ENCODE measurements at places on chromosomes 1 and 21. TPM values are rescaled to one million over a fixed set of nuclear protein-coding genes. Genes with fewer than 3 reads are reported as not detected.

DNA sequence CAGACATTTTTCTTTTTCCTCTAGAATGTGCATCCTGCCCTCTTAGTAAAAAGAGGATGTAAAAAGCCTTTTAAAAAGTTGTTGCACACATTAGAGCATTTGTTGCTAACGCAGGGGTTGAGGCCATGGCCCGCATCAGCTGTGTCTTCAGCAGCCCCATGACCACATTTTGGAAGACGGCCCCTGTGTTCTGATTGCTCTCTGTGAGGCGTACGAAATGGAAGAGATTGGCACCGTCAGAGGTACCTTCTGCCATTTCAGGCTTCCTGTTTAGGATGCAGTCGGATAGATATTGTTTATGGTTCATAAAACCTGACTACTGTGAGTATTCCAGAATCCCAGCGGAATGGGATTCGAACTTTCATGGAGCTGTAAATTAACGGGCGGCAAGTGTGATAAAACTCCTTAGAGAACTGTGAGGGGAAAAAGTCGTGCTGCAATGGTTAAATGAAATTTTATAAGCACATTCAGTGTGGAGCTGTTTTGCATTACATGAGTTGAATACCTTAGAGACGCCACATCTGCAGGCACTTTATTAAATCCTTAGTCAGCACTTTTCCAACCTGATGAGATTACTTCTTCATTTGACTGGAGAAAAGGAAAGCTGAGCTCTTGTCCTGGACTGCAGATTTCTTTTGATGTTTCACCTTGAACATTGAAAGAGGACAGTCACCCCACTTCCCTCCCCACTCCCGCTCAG, 273.9 kb downstream of the TM2D1 start:
- peak; percentile 48 for DNase-seq

GRCh38 chr1:212727386-212728181, 27.9 kb upstream of the BATF3 start:
- DNase-seq = no peak

DNA sequence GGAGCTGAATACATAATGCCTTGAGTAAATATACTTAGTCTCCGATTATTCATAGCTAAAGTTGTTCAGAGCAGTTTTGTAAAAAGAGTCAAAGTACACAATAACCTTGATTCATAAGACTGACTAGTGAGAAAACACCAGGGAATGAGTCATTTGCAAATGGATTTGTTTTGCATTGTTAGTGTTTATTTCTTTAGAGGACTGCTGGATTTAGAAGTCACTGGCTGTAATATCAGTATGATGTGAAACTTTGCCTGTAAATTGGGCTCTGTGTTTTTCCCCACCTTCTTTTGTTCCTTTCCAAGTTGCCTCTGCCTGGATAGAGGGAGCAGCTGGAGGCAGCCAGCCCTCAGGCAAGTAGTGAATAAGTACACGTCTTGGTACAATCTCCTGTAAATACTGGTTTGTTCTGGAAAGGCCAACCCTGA, 474.7 kb downstream of the NUF2 start:
- DNase-seq = no peak

DNA sequence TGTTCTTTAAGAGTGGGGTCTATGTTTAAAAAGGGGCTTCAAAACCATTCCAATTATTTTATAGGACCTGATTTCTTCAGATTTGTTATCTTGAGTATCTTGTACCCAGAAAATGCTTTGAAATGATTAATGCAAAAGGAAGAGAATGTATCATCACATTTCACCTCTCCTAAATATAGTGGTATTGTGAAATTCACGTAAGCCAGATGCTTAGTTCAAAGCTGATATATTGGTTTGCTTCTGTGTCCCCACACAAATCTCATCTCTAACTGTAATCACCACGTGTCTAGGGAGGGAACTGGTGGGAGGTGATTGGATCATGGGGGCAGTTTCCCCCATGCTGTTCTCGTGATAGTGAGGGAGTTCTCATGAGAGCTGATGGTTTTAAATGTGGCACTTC, 8.5 kb downstream of the SOAT1 start:
- DNase-seq = no peak

DNA sequence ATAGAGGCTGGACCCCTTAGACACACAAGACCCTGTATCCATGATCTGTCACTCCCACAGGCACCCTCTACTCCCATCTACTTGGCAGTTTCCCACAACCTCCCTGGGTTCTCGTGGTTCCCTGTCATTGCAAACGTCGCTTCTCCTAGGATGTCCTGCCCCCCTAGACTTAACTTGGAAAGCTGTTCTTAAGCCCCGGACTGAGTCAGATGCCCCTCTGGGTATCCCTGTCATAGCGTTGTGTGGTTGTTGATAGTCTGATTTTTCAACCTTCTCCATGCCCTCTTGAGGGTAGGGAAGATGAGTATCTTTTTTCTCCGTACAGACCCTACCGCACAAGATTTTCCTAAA, 11.8 kb downstream of the RCC1 start:
- no peak for DNase-seq

GRCh38 chr1:184482136-184482535, 95.3 kb downstream of the C1orf21 start:
- no peak for DNase-seq

GRCh38 chr21:42474043-42474831, 21.8 kb downstream of the RSPH1 start:
- DNase-seq = no peak

GRCh38 chr1:112878321-112878720, 77.7 kb downstream of the SLC16A1 start:
- DNase-seq = no peak

- peak; percentile 7 for DNase-seq
Observed at GRCh38 chr21:18384771-18385170, 18.8 kb downstream of the TMPRSS15 start.

GRCh38 chr21:32132881-32133280, 146.0 kb downstream of the MIS18A start:
- no peak for DNase-seq

DNA sequence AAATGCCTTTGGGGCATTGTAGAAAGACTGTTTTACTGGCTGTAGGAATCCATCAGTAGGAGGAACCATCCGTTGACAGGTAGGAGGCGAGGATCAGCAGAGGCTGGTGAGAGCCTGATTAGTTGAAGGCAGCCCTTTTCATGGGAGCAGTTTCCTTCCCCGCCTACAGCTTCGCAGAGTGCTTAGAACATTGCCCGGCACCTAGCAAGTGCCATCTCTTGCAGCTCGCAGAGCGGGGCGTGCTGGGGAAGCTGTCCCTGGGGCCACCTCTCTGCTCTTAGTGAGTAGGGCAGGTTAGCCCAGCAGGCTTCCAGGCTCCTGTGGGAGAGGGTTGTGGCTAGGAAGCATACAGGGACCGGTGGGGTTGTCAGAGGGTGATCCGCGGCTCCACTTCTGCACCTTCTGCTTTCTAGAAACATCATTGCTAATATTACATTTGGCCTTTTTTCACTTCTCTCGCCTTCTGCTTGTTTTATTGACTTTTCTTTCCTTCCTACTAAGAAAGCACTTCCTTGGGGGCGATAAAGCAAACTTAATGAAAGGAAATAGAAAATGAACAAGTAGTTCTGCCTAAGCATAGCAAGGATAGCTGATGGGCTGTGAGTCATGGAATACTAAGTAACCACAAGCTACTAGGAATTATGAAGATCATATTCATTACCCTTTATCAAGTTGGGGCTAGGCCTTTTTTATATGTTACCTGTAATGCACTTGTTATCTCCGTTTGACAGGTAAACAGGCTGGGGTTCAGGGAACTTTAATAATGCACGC, 176.7 kb downstream of the GALNT2 start:
- DNase-seq = no peak

GRCh38 chr21:31720330-31720729, 11.6 kb downstream of the SCAF4 start:
- DNase-seq = no peak

DNA sequence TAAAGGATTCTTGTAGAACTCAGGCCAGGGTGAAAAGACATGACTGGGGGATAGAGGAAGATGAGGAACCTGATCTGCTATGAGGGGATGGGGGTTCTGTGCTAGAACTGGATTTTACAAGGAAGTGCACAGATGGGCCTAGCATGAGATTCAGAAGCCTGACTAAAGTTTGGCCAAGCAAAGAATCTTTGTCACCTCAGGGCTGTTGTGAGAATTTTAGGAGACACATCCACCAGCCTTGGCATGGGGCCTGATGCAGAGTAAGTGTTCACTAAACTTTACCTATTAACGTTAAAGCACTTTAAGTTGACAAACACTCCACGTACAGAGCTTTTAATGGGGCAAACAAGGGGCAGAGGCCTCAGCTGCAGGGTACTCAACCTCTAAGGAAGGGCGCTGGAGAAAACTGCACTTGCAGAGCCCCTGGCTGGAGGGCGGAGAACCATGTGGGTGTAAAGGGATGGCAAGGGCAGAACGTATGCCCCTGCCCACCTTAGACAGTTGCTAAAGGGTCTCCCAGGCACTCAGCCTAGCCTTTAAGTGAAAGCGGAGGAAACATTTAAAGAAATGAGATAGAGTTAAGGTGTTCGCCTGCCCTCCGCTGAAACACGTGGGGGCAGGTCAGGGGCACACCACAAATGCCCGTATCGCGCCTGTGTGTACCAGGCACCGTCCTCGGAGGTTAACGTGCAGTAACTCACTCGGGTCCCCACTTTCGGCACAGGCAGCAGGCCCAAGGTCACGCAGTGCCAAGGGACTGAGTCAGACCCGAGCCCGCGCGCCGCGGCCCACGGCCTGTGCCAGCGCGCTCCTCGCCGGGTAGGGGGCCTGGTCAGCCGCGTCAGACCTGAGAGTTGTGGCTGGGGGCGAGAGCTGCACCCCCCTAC, 990 bp upstream of the MRPS6 start:
- DNase-seq = no peak

- DNase-seq = no peak
Observed at GRCh38 chr1:8464377-8464776, 146.5 kb downstream of the SLC45A1 start.

GRCh38 chr1:31848381-31848897, 32.6 kb upstream of the SPOCD1 start:
- DNase-seq = no peak

DNA sequence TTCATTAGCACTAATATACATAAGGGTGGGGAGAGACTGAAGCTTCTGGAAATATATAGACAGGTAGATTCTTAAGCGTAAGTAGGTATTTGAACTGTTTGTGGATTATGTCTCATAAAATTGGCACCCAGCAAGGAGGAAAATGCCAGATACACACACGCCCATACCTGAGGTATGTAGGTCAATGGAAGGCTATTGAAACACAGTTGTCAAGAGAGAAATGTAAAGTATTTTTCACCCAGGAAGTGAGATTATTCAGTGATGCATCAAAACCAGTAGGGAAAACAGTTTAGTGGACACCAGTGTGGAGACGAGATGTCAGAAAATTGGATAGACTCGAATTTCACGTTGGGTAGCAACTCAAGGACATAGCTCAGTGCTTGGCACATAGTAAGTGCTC, 4.7 kb upstream of the RSPH1 start:
- no peak for DNase-seq

GRCh38 chr1:227454686-227455085, 108.7 kb upstream of the ZNF678 start:
- DNase-seq = no peak

DNA sequence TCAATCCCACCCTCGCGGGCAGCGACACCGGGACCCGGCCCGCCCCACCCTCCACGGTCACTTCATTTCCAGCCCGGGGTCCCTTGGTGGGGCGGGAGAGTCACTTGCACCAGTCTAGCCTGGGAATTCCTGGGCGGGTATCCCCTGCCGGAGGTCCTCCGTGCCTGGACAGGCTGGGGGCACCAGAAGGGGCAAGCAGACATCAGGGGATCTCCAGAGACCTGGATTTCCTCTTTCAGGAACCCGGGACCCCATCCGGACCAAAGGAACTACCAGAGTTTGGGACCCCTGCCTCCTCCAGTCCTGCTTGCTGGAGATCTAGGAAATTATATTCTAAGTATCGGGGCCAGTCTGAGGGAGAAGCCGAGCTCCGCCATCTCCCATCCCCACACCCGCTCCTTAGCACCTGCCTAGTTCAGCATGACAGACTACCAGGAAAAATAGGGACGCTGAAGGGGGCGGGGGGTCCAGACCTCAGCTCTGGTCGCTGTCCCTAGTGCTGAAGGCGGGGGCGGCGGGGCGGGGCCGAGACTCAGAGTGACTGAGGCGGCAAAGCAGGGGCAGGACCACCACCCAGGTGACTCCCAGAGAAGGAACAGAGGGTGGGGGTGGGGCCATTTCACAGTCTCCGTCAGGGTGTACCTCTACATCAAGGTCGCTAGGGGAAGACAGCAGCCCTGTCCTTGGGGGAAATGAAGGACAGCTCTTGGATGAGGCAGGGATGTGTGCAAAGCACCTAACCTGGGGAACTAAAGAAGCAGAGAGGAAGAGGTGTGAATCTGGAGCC, 832 bp downstream of the HCN3 start:
- DNase-seq = peak; percentile 89

GRCh38 chr1:66351913-66352312, 182.0 kb upstream of the SGIP1 start:
- DNase-seq = no peak

- DNase-seq = no peak
Observed at GRCh38 chr1:185926588-185926987, 192.4 kb downstream of the HMCN1 start.

DNA sequence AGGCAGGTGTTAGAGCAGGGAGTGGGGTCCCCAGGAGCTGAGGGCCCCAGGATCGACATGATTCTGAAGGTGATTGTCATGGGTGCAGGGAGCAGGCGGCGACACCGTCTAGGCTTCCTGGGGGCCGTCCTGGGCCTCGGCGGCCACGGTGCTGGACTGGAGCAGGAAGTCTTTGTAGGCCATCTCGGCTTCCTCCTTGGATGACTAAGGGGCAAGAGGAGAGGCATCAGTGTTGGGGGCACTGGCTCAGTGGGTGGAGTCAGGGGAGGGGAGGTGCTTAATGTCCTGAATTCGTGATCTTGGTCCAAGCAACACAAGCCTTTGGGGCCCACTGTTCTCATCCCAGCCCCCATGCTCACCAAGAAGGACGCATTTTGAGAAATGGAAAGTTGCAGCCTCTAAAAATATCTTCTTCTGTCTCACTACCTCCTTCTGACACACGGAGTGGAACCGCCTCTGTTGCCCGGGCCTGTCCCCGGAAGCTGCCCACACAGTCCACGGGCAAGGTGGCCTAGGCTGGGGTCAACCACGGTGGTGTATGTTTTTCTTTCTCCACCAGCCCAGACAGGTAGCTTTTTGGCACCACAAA, 8.6 kb upstream of the FCMR start:
- no peak for DNase-seq

DNA sequence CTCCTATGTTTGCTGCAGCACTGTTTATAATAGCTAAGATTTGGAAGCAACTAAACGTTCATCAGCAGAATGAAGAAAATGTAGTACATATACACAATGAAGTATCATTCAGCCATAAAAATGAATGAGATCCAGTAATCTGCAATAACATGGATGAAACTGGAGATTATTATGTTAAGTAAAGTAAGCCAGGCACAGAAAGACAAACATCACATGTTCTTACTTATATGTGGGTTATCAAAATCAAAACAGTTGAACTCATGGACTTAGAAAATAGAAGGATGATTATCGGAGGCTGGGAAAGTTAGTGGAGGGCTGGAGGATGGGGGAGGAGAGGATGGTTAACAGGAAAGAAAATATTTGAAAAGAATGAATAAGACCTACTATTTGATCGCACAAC, 1017.6 kb downstream of the KCNT2 start:
- DNase-seq = no peak

LRRC3 gene
- total RNA-seq = 0.55 TPM

KIRREL1 gene
- 31.1 TPM for total RNA-seq

LRRN2 gene
- total RNA-seq = 0.12 TPM

FCAMR gene
- not detected for total RNA-seq

ZBTB8B gene
- 0.25 TPM for total RNA-seq

KRTAP19-5 gene
- total RNA-seq = not detected

PCP4L1 gene
- not detected for total RNA-seq

SPATA45 gene
- total RNA-seq = not detected

RAB7B gene
- 0.85 TPM for total RNA-seq

SLC22A15 gene
- total RNA-seq = not detected

PSMG1 gene
- 159 TPM for total RNA-seq

CELA3A gene
- total RNA-seq = not detected
